ENCODE measurements at places on chromosomes 2 and 18.

- DNase-seq: peak; percentile 37
Measured at GRCh38 chr2:126634273-126634861, 21.6 kb upstream of the GYPC start.

- DNase-seq: no peak
Measured at GRCh38 chr2:30403592-30404312, 43.3 kb upstream of the LCLAT1 start.

GRCh38 chr2:126359494-126359893 is 296.5 kb upstream of the GYPC start:
- no peak for DNase-seq

DNA sequence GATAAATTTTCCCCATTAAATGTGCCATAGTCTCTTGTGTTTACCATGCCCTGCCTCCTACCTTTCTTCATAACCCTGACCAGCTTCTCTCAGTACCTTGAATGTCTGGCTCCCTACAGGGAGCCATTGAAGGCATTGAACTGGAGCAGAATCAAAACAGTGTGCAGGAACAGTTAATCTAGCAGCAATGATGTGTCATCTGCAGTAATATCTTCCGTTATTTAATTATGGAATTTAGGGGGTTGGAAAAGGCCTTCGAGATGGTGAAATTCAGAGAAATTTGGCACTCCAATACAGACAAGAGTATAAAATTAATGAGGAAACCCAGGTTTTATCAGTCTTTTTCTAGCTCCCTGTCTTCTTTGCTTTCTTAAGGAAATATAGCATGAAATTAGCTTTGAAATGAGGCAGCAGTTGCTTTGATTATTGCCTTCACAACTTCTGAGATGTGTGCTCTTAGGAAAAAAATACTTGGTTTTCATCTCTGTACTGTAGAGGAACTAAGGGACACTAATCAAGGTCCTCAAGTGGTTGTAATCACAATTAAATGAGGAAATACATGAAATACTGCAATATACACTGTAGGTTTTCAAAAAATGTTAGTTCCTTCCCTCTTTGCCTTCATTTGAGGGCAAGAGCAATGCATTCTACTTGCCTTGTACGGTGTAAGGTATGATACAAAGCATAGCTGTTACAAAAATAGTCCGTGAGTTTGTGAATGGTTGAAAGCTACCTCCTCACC is 369.1 kb downstream of the SETBP1 start:
- no peak for DNase-seq

GRCh38 chr2:104825124-104825865 is 28.6 kb upstream of the POU3F3 start:
- no peak for DNase-seq

DNA sequence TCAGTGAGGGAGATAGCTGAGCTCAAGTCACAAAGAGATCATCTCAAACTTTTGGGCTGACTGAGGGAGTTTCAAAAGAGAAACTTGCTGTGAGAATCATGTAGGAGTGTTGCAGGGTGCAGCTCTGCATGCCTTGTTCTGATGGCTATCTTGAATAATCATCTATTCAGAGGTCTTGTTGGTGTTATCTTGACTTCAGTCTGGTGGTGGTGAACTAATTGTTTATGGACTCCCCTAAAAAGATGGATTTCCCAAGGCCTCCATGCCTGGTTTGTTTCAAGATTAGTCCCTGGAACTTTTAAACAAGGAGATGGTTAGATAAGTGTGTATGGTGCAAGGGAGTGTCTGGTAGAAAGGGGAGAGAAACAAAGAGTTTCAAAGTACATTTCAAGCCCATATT is 29.8 kb downstream of the SLC39A6 start:
- DNase-seq: no peak

Measured in WTC11 (cell line).